ENCODE measurements at places on chromosomes 16 and 17.

DNA sequence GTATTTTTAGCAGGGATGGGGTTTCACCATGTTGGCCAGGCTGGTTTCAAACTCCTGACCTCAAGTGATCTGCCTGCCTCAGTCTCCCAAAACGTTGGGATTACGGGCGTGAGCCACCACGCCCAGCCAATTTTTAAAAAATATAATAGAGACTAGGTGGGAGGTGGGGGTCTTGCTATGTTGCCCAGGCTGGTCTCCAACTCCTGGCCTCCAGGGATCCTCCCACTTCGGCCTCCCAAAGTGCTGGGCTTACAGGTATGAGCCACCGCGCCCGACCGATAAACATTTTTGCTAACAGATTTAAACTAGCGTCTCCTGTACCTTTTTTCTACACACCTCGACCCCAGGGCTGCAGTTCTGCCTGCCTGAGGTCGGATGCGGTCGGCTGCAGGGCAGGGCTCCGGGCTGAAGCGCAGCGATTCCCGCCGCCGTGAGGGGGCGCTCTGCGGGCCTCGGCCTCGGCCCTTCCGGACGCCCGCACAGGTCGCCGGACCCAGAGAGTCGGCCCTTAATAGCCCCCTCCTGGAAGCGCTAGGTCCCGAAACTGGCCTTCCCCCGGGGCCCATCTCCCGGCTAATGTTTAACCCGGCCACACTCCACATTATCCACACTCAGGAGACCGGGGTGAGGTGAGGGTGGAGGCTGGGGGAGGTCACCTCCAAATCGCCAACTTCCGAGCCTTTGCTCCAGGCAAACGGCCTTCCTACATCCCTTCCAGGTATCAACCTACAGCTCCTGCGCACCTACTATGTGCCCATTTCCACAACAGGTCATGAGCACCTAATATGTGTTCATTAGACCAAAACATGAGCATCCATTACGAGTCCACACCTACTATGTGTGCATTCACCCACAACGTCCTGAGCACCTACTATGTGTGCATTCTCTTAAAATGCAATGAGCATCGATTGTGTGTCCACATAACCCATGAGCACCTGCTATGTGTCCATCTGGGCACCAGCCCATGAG, 2.0 kb upstream of the GLIS2 start:
- DNase-seq = no peak

DNA sequence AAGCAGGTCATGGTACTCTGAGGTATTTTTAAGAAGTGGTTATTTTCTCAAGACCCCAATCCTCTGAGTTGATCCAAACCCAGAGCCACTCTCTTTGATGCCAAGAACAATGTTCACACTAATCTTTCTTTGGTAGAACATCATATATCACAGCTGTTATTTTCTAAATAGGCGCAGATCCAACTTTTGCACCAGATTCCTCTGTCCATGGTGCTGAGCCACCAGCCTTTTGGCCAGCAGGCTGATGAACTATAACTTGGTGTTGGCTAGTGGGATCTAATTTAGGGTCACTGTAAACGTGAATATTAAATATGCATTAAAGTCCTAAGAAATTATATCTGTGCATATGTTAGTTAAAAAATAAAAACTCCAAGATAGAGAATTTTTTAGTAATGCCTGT, 7.0 kb upstream of the ZKSCAN2 start:
- DNase-seq = no peak

DNA sequence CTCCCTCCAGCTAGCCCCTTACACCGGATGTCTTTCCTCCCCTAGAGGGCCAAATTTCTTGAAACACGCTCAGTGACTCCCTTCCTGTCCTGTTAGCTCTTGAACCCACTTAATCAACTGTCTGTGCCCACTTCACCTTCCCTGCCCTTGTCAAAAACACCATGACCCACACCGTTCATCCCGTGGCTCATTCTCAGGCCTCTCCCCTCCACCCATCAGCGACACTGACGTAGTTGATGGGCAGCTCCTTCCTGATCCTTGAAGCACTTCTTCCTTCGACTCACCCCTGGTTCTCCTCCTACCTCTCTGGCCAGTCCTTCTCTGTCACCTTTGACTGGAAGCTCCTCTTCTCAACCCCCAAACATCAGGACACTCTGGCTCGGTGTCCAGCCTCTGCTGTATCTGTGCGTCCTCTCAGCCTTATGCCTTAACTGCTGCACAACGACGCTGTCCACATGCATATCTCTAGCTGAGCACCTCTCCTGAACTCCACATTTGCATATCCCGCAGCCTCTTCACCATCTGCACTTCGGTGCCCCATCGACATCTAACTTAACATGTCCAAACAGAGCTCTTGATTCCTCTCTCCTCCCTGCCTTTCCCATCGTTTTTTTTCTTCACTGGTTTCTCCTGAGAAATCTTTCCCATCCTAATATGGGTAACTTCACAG, 39.3 kb upstream of the CCDC182 start:
- DNase-seq = no peak

DNA sequence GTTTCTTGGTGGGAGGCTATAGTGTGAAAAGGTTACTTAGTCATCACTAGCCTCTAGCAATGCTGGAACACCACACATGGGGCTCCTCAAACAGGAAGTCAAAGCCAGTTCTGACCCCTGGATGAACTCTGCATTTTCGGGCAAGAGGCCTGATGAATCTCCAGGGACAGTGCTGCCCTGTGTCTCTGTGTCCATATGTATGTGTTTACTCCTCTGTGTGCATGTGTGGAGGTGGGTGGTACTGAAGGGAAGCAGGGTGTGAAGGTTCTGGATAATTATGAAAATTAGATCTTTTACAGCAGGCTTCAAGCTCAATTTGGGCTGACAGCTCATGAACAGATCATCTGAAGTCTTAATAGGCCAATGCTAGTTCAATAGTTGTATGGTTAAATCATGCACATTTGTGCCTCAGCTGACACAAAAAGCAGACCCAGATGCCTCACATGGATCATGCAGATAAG, 133.6 kb downstream of the SNX11 start:
- DNase-seq = no peak

DNA sequence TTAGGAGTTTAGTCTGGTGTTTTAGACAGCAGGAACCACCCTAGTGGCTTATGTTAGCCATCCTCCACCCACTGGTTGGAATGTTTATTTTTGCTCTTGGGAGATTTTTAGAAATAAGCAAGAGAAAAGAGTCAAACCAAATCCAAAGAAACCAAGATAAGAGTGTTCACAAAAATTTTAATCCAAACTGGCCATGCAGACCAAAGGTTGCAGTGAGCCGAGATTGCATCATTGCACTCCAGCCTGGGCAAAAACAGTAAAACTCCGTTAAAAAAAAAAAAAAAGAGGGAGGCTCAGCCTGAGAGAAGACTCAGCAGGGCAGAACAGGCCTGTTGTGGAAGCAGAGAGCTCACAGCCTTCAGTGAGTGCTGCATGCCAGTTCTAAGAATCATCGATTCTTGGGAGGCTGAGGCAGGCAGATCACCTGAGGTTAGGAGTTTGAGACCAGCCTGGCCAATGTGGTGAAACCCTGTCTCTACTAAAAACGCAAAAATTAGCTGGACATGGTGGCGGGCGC, 12.2 kb upstream of the C16orf54 start:
- DNase-seq = no peak

DNA sequence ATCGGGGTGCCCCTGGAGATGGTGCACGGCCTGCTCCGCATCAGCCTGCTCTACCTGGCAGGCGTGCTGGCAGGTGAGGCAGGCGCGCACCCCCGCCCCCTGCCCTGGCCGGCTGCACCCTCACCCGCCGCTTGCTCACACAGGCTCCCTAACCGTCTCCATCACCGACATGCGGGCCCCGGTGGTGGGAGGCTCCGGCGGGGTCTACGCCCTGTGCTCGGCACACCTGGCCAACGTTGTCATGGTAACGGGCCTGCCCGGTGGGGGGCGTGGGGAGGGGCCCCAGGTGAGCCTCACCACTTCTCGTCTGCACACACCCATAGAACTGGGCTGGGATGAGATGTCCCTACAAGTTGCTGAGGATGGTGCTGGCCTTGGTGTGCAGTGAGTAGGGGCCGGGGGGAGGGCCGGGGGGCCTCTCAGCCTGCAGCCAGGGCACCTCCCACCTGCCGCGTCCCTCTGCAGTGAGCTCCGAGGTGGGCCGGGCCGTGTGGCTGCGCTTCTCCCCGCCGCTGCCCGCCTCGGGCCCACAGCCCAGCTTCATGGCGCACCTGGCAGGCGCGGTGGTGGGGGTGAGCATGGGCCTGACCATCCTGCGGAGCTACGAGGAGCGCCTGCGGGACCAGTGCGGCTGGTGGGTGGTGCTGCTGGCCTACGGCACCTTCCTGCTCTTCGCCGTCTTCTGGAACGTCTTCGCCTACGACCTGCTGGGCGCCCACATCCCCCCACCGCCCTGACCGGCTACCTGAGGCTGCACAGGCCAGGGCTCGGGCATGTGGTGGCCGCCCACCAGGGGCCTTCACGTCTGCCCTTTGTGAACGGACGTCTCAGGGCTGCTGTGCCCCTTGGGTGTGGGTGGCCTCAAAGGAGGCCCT, 2.1 kb downstream of the RHBDL1 start:
- DNase-seq = no peak

DNA sequence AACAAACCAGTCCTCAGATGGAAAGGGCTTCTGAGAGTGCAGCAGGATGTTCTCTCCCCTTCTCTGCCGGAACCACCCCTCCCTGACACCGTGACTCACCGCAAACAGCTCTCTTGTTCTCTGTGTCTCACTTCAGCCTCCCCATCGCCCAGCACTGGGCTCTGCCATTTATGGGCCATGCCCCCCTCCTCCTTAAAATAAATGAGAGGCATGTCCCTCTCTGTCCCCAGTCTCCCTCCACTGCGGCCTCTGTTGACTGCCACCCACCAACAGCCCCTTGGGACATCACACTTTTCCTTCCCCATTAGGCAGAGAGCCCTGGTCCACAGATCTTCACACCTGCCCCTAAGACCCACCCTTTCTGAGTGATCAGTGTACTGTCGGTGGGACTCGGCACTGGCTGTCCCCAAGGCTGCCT, 6.3 kb downstream of the CCDC102A start:
- no peak for DNase-seq

DNA sequence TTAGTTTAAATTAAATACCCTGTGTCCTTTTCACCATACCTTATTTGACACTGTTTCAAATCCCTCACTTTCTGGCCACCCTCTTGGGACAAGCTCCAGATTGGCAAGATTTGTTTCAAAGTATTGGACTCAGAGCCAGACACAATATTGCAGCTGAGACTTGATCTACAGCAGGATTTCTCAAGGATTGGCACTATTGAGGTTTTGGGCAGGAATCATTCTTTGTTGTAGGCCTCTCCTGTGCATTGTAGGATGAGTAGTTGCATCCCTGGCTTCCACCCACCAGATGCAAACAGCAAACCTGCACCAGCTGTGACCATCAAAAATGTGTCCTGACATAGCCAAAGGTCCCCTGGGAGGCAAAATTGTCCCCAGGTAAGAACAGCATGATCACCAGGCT, 181.2 kb downstream of the CHD9NB start:
- DNase-seq = no peak

- DNase-seq = peak; percentile 58
These were observed 14.0 kb upstream of the STAC2 start for GRCh38 chr17:39239640-39240314.

DNA sequence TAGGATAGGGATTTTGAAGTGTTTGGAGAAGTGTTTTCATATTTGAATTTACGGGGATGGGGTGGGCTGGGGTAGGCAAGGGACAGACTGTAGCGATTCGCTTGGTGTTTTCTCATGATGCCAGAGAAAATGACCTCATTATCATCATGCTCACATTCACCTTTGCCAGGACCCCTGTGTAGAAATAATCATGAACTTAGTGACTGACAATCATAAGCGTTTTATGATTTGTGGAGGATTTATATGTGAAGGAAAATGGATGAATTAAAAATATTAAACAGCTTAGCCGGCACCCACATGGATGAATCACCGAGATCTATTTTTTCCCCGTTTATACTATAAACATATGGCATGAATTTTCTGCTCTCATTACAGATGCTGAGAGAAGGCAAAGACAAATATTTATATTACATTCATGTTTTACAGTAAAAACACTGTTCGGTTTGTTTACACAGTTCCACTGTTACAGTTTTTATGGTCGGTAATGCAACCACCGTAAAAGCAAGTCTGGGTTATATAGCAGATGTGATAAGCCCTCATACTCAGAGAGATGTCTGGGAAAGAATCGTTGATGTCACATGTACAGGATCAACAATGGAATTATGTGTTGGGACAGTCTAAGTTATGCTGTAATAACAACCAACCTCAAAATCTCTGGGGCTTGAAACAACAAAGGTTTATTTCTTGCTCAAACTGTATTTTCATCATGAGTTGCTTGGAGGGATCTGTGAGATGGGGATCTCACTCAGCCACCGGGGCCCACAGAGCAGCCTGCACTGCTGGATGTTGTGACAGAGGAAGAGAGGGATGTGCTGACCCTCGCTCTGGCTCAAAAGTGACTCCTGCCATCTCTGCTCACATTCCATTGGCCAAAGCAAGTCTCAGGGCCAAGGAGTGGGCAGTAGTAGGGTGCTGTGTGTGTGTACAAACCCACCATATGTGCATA, 85.1 kb downstream of the WWOX start:
- no peak for DNase-seq

GRCh38 chr17:32813021-32813420, 63.9 kb downstream of the MYO1D start:
- DNase-seq = no peak

Measured in activated B cell treated with CpG ODN at 0.5 μM for 24 hours (primary cell).